ENCODE measurements at places on chromosomes 3 and 15.

GRCh38 chr3:111193472-111193871 is 121.9 kb downstream of the NECTIN3 start:
- DNase-seq, result no peak

GRCh38 chr3:24154013-24154695 is 209.1 kb downstream of the NR1D2 start:
- no peak for DNase-seq

GRCh38 chr3:165852711-165853110 is 15.5 kb upstream of the BCHE start:
- DNase-seq, result peak; percentile 35

GRCh38 chr3:26683902-26684301 is 61.3 kb downstream of the LRRC3B start:
- DNase-seq, result no peak

- no peak for DNase-seq
Measured at GRCh38 chr15:29135702-29136646, 133.6 kb downstream of the NSMCE3 start.

DNA sequence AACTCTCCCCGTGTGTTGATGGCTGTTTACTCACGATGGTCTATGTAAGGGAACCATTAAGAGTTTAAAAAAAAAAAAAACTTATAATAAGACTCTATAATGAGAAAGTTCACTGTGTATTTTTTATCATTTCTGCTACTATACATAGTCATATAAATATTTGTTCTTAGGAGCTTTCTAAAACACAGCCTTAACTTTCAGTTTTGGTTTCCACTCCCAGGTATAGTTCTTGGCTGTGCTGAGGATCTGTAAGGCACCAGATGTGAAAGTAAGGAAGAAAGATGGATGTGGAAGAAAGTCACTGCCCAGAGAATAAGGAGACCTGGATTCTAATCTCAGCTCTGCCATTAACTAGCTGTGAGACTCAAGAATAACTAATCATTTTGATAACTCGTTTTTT is 101.9 kb upstream of the THBS1 start:
- no peak for DNase-seq

- DNase-seq, result no peak
Measured at GRCh38 chr3:32480604-32481003, 22.0 kb downstream of the CMTM6 start.

DNA sequence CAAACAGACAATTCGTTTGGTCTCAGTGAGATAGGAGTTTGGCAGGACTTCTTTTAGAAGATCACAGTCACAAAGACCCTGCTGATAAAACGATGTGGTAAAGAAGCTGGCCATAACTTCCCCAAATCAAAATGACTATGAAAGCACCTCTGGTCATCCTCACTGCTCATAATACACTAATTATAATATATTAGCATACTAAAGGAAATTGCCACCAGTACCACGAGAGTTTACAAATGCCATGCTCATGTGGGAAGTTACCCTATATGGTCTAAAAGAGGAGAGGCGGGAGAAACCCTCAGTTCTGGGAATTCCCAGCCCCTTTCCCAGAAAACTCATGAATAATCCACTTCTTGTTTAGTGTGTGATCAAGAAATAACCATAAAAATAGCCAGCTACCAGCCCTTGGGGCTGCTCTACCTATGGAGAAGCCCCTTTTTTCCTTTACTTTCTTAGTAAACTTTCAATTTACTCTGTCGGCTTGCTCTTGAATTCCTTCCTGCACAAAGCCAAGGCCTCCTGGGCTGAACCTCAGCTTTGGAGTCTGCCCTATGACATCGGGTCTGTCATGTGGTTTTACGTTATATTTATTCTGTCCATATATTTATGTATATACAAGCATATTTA is 115.8 kb upstream of the IGSF10 start:
- DNase-seq, result no peak

DNA sequence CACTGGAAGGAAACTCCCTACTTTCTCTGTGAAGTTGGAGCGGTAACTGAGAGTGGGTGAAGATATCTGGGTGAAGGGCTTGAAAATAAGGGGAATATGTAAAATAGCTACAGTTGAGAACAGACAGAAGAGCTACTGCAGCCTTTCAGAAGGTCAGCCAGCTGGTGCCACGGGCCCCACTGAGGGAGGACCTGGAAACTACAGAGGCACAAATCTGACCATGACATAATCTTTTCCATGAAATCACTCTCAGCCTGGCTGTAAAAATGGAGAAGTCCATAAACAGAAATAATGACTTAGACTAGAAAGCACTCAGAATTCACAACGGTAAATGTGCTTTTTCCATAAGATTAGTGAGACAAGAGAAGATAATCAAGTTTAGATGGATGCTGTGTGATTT is 46.4 kb downstream of the ST3GAL6 start:
- no peak for DNase-seq

GRCh38 chr3:109679664-109680063 is 342.3 kb upstream of the DPPA4 start:
- DNase-seq, result no peak

DNA sequence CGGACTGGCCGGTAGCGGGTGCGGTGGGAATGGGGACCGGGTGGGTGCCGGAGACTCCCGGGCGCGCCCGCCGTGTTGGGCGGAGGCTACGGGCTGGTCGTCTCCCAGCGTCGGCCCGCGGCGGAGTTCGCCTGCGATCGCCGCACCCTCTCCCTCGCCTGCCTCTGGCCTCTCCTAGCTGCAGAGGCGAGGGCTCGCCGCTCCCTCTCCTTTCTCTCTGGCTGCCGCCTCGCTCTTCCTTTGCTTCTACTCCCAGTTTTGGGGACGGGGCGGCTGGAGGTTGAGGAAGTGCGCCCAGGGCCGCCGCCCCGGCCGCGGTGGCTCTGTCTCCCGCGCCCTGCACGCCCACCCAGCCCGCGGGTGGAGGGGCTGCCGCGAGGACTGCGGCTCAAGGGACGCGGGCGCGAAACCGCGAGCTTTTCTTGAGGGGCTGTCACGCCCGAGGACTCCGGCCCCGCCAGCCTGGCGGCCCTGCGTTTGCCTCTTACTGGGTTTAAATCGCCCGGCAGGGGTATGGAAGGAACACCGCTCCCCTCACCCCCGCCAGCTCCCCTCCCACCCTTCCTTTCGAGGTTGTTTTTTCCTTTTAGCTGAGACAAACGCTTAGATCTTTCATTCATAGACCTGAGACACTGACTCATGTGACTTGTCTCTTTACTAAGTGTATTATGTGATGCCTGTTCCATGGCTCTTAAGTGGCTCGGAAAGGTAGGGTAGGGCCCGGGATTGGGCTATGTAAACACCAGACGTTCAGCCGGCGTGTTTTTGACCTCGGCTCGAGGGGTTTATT is 654 bp downstream of the PIK3CA start:
- peak; percentile 23 for DNase-seq

DNA sequence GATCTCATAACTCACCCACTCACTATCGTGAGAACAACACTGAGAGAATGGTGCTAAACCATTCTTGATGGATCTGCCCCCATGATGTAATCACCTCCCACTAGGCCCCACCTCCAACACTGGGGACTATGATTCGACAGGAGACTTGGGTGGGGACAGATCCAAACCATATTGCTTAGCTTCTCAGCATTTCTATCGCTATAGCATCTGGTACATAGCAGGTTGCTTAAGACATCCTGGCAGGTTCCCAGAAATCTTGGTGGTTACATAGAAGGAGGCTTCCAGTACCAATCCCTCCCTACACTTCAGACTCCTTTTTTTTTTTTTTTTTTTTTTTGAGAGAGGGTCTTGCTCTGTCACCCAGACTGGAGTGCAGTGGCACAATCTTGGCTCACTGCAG is 487.8 kb downstream of the EDEM1 start:
- DNase-seq, result no peak

DNA sequence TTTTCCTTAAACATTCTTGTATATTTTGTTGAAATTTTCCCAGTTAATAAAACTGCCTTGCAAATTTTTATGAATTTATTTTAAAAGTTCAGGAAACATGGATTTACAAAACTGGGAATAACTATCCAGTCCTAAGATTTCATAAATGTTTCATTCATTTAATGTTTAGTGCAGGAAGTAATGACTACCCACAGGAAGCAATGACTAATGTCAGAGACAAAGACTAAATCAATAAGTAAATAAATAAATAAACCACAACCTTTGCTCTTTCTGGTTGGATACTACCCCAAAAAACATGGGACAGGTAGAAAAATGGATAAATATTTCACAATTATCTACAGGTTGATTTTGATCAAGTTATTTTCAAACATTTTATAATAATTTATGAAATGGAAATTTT is 48.8 kb upstream of the TMCO5A start:
- no peak for DNase-seq

DNA sequence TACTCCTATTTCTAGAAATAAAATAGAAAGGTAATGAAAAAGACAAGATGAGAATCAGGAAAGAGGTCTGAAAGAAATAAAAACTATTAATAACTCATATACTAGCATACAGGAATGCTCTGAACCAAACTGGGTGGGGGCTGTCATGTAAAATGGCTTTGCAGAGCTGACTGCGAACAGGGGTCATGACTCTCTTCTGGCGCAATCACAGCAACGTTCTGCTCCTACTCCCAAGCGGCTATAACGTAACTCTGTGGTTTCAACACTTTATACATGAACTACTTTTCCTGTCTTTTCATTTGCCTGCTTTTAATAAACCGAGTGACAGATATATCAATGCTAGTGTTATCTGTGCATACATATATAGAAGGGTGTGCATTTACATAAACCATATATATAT is 116.7 kb downstream of the DLG1 start:
- DNase-seq, result peak; percentile 47
